ENCODE measurements at places on chromosomes 1 and 21.
A peak's percentile ranks its signal among the peaks of the same experiment; 100 is the strongest.

DNA sequence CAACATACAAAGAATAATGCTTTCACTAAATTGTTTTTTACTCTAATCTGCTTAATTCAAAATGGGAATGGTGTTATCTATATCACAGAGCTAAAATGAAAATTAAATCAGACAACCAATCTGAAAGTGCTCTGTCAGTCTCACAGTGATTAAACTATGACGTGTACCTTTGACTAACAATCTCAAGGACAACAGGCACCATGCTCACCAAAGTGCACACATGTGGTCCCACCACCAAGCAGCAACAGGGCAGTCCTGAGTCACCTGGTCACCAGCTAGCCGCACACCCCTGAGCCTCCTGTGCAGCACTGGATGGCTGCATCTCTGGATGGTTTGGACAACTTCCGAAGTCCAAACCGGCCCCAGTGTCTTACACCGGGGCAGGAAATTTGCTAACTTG, 54.5 kb upstream of the NADK start:
- no peak for DNase-seq

- DNase-seq: no peak
Observed at GRCh38 chr1:28136922-28137613, 39.4 kb downstream of the PTAFR start.

GRCh38 chr1:177983482-177984135, 13.8 kb upstream of the SEC16B start:
- no peak for DNase-seq

- DNase-seq: no peak
Observed at GRCh38 chr1:188425687-188426086, 1596.9 kb downstream of the PLA2G4A start.

- no peak for DNase-seq
Observed at GRCh38 chr1:202663131-202663530, 47.1 kb downstream of the SYT2 start.

- no peak for DNase-seq
Observed at GRCh38 chr1:64810001-64810400, 65.1 kb downstream of the RAVER2 start.

GRCh38 chr21:18951271-18952038, 547.9 kb upstream of the TMPRSS15 start:
- DNase-seq: peak; percentile 60

- no peak for DNase-seq
Observed at GRCh38 chr1:1322952-1323351, 1.5 kb downstream of the INTS11 start.

DNA sequence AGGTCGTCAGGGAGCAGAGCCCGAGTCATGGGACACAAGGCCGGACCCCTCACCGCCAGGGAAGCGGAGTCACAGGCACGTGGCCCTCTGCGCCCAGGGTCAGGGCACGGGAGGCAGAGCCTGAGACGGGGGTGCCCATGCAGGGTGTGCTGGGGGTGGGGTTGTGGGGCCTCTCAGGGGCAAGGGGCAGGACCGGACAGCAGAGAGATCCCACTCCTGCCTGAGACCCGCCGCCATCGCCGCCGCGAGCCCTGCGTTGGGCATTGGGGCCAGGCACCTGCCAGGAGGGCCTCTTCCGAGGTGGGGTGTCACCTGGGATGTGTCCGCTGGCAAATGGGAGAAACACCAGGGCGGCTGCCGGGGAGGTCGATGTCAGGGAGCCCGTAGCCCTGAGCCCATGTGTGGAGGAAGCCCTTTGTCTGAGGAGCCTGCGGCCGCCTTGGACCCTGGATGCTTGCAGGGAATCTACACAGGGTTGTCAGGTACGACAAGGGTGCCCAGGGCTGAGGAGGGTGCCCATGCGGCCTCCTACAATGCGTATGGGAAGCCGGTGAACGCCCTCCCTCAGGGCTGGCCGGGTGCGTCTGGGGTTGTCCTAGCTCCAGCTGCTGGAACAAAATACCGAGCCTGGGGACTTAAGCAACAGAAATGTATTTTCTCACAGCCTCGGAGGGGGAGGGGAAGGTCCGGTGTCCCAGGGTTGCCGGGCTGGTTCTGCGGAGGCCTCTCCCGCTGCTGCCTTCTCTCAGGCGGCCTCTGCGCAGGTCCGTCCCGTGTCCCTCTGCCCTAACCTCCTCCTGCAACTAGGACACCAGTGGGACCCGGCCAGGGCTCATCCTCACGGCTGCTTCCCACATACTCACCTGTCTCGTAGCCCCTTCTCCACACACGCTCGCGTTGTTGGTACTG, 16.4 kb upstream of the C1orf159 start:
- peak; percentile 76 for DNase-seq

DNA sequence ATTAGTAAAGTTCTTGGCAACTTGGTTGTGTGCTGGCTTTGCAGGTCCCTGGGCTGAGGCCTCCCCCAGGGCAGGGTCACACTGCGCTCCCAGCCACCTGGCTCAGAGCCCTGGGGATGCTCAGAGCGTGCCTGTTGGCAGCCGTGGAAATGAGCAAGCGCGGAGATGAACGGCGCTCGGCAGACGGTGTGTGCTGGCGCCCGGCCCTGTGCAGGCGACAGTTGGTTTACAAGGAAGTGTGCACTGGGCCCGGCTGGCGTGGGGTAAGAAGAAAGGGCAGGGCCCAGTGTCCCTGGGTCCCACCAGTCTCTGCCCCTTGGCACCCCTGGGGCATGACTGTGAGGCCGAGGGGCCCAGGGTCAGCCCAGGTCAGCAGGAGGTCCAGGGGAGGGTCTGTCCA, 25.7 kb upstream of the PEX10 start:
- DNase-seq: no peak

DNA sequence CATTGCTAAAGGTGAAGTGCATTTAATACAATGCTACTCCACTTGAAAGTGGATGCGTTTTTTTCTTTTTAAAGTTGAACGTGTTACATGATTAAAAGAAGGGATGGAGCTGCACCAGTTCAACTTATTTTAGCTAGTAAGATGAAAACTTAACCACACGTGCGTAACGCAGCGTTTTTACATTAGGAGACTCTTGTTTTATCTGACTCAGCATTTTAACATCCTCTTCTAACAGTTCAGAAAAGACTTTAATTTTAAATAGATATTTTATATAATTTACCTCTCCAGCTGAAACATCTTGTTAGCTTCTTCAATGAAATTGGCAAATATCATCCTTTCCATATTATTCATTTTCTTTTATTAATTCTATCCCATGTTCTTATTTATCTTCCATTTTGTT, 33.4 kb downstream of the EXO1 start:
- DNase-seq: no peak

DNA sequence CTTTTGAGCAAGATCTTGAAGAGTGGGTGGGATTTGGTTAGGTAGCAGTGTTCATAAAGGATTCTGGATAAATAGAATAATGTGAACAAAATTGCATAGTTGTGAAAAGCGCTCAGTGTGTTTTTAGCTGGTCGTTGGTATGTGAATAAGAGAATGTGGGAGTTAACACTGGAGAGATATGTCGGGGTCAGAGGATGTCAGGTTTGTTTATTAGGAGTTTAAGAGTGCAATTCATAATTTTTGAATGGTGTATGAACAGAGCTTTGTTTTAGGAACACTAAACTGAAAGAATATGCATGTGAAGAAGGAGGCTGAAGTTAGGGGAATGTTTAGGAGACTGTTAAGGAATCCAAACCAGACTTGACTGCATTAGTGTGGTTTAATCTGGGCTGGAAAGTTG, 9.4 kb downstream of the USP16 start:
- no peak for DNase-seq

DNA sequence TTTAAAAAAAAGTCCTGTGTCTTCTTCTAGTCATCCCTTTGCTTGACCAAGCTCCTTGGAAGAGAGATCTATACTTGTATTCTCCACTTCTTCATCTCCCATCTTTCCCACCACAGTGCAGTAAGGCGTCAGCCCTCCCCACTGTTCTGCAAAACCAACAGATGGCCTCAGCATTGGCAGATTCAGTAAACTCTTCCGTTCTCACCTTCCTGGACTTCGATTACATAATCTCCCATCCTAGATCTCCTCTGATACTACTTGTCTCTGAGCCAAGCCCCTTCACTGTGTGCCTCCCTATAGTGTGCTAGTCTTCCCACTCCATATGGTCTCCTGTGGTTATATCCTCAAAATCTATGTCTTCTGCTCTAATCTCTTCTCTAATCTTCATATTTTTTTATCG, 1.6 kb upstream of the COLGALT2 start:
- DNase-seq: no peak

GRCh38 chr1:197173571-197174507, 27.4 kb upstream of the ASPM start:
- DNase-seq: peak; percentile 74

DNA sequence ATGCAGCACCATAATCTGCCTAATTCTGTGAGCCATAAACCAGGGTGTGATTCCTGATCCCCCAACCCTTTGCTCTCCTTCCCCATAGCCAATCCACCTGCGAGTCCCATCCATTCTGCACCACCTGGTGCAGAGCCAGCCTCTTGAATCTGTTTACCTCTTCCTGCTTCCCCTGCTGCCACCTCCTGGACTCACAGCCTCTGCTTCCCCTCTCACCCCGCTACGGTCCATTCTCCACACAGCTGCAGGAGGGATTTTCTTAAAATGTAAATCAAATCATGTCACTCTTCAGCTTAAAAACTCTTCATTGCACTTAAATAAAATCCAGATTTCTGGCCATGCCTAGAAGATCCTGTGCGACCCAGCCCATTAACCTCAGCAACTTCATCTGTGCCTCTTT, 186.7 kb downstream of the FOXD2 start:
- peak; percentile 26 for DNase-seq

GRCh38 chr1:44260792-44261170, 47.5 kb downstream of the DMAP1 start:
- peak; percentile 58 for DNase-seq

DNA sequence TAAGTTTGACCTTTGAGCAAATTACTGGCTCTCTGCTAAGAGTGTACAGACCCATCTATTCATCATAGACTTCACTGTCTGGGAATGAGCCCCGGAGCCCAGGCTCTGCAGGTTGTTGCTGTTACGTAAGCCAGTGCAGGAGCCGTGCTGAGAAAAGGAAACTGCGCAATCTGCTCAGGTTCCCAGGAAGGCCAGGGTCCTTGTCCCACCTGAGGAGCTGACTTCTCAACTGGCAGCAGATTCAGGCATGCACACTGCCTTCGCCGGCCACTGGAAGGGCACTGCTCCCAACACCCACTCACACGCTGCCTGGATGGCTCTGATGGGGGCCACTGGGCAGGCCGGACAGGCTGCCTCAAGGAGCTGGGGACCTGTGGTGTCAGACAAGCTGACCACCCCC, 19.5 kb downstream of the RCAN1 start:
- DNase-seq: peak; percentile 65
